ENCODE measurements at places on chromosomes 1 and 21.

- no peak for DNase-seq
These were observed 6.8 kb upstream of the ZBTB40 start for GRCh38 chr1:22444856-22445255.

DNA sequence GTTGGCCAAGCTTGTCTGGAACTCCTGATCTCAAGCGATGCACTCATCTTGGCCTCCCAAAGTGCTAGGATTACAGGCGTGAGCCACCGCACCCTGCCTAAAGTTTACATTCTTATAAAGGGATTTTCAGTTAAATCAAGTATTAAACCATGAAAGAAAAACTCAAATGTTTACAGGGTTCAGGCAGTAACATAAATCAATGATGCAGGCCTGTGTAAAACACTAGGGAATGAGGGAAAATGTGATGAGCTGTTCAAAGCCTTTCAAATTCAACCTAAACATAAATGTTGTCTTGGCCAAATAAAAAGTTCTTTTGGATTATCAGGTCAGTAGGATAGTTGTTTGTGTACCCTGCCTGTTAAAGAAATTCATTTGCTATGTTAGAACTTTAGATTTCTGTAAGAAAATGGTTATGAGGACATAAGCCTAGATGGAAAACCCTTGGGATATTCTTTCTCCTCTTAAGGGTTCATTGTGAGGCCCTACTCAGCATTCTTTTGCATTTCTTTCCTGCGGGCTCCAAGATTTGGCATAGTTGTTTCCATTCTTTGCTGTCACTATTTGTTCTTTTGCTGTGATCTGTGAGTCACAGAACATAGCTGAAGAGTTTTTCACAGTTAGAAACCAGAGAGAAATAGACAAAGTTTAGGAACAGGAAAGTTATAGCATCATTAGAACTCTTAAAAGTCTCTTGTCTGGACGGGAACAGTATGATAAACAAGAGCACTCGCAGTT, 8.9 kb upstream of the ZRANB2 start:
- no peak for DNase-seq

- DNase-seq, result no peak
These were observed 162.5 kb downstream of the TBX15 start for GRCh38 chr1:118825619-118826018.

DNA sequence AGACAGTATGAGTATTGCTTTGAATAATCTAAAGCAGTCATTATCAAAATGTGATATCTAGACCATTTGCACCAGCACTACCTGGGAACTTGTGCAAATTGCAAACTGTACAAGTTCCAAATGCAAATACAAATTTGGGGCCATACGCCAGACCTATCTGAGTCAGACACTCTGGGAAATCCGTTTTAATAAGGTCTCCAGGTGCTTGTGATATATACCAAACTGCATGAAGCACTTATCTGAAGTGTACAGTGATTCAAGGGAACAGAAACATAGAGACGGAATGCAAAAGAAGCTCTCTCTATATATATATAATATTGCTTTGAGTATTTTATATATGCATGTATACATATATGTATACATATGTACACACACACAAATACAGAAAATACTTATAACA, 36.2 kb upstream of the ASPM start:
- DNase-seq, result no peak

GRCh38 chr1:168582688-168583336, 6.4 kb downstream of the XCL1 start:
- no peak for DNase-seq
